Stomach (tissue), 19 donors: ENCODE measurements at places on chromosomes 4 and X. TPM values are rescaled to one million over a fixed set of nuclear protein-coding genes. Genes with fewer than 3 reads are reported as not detected.

- H3K27ac ChIP-seq, result no peak overlapping the region
- H3K27me3 ChIP-seq, result no peaks in the 10 kb centered on the region
- H3K36me3 ChIP-seq, result no peaks in the 10 kb centered on the region
- no peak overlapping the region for H3K4me3 ChIP-seq
- DNase-seq, result no peak
- H3K4me1 ChIP-seq, result no peaks in the 10 kb centered on the region
These were observed 599.0 kb downstream of the RAB28 start for GRCh38 chr4:12884846-12885796.

DNA sequence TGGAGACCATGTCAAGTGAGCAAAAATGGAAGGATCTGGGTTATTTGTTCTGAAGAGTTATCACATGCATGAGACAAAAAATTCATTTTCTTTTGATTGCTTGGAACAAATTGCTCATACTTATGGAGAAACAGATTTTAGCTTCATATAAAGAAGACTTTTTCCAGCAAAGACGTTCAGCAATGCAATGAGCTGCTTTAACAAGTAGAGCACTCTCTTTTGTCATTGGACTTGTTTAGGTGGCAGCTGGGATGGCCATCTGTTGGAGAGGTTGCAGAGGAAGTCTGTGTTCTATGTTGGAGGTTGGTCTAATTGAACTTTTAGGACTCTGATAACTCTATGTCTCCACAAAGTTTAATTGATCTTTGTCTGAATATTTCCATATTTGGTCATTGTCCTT, 19.9 kb upstream of the CEP135 start:
- no peak overlapping the region for H3K4me3 ChIP-seq
- H3K27ac ChIP-seq, result no peak overlapping the region
- no peaks in the 10 kb centered on the region for H3K36me3 ChIP-seq
- H3K27me3 ChIP-seq, result no peaks in the 10 kb centered on the region

DNA sequence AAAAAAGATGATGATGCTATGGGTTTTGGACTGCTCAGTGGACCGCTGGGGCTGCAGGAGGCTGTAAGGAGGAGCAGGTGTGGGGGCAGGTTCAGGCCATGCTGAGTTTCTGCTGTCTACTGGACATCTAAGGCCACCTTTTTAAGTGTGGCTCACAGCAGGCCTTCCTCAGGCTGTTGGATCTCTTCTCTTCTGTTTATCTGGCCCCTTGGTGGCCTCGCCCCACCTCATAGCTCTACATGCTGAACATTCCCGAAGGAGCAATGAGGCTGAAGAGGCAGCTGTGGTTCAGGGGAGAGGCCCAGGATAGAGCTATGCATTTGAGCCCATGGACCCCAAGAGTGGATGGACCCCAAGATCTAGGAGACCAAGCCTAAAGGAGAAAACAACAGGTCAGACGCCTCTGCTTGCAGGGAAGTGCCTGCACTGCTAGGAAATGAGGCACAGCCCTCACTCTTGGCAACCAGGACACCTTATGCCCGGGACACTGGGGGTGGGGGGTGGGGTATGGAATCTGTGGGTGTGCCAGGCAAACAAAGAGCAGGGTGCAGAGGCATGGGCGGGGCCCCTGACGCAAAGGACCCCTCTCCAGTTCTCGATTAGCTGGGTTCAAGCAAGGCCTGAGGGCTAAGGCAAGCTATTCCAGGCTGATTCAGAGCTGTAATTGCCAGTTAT, 168.9 kb downstream of the BCOR start:
- no peaks in the 10 kb centered on the region for H3K4me1 ChIP-seq
- H3K27me3 ChIP-seq, result no peaks in the 10 kb centered on the region
- no peaks in the 10 kb centered on the region for H3K36me3 ChIP-seq

- H3K4me3 ChIP-seq, result no peak overlapping the region
- H3K27me3 ChIP-seq, result no peaks in the 10 kb centered on the region
- no peaks in the 10 kb centered on the region for H3K4me1 ChIP-seq
- no peak overlapping the region for H3K27ac ChIP-seq
These were observed 17.4 kb upstream of the ARMCX2 start for GRCh38 chrX:101677028-101677427.

GRCh38 chrX:45035071-45035470, 162.1 kb downstream of the KDM6A start:
- no peak overlapping the region for H3K27ac ChIP-seq
- no peak overlapping the region for H3K4me3 ChIP-seq
- peaks cover 8% of the 10 kb centered on the region for H3K4me1 ChIP-seq
- H3K36me3 ChIP-seq, result peaks cover 8% of the 10 kb centered on the region

GRCh38 chr4:167555338-167556022, 321.2 kb upstream of the SPOCK3 start:
- no peaks in the 10 kb centered on the region for H3K27me3 ChIP-seq
- H3K27ac ChIP-seq, result no peak overlapping the region
- H3K36me3 ChIP-seq, result no peaks in the 10 kb centered on the region
- H3K4me3 ChIP-seq, result no peak overlapping the region

STOX2 gene
- 20.6 TPM for total RNA-seq

ZNF732 gene
- total RNA-seq, result not detected

LDB2 gene
- 6.2 TPM for total RNA-seq
